ENCODE measurements at places on chromosomes 4 and X.

GRCh38 chrX:109958266-109958665 is 44.6 kb upstream of the TMEM164 start:
- no peak for DNase-seq

GRCh38 chr4:16439768-16440167 is 213.5 kb upstream of the TAPT1 start:
- no peak for DNase-seq

DNA sequence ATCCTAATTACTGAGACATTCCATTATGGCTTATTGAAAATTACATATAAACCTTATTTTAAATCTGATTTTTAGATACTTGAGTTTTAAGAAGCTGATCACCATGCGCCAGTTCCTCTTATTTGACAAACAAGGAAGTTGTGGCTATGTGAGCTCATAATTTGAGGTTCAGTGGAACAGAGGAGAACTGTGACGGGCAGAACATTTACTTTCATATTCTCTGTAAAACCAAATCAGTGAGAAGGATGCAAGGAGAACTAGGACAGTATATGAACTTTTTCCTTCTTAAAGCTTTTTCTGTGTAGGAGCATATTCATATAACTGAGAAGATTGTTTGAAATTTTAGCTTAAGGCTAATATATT is 25.3 kb downstream of the STIM2 start:
- no peak for DNase-seq

- DNase-seq, result no peak
Observed at GRCh38 chr4:63583007-63583406, 826.2 kb downstream of the TECRL start.

All from fibroblast of skin of right quadriceps (primary cell).